ENCODE measurements at places on chromosomes 2 and 18. TPM values are rescaled to one million over a fixed set of nuclear protein-coding genes. Genes with fewer than 3 reads are reported as not detected.

GRCh38 chr2:26284132-26284531 is 39.4 kb downstream of the HADHB start:
- DNase-seq, result no peak

DNA sequence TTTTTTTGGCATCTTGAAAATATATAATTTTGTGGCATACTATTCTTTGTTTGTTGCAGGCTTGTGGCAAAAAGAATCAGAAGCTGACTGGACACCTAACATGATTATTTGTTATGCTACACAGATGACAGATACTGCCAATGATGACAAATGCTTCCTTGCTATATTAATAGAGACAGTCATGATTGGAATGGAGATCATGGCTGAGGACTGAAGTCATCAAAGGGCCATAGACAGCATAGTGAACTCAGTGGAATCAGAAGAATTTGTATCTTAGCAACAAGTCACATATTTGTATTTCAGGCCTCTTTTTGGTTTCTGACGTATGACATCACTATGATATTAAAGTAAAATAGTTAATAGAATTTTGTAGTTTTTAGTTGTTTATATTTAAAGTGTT is 1003.8 kb upstream of the DDX18 start:
- DNase-seq, result no peak

DNA sequence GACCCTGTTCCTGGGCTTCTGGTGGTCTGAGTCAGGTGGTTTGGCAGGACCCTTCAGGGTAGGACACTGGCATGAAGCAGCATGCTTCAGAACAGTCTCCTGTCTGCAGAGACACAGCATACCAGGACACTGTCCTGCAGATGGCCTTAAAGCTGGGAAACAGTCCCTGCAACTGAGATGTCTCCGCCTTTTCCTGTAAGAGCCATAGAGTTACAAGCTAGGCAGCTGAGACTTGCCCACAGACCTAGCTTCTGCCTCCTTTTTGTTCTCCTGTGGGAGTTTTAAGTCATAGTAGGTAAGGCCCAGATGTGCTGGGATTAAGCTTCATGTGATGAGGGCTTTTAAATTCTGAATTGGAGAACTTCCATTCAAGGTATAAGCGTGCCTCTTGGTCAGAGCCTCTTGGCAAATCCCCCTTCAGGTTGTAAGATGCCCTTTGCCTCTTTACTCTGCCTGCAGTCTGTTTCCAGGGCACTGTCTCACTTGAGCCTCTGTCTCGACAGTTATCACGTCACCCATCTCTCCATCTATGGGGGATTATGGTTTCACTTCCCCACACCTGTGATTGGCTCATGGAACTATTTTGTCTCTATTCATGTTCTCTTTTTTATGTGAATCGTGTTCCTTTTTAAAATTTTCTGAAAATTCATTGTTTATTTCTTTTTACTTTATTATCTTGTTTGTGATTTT is 51.8 kb downstream of the COA5 start:
- DNase-seq, result no peak

DNA sequence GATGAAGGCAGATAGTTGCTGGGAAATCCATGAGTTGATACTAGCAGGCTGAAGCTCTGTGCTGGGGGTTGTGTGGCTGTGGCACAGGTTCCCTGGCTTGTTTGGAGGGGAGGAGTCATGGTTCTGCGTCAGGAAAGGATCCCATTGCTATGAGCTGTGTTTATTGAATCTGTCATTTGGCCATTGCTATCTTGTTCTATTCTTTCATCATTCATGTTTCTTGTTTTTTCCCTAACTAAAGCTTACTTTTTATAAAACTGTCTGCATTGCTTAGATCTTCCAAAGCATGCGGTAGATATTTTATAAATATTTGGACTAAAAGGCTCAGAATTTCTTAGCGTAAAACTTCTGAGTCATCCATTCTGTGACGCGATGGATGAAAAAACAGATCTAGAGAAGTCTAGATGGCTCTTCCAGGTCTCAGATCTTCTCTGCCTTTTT is 335.3 kb downstream of the PTPRM start:
- DNase-seq, result no peak

DNA sequence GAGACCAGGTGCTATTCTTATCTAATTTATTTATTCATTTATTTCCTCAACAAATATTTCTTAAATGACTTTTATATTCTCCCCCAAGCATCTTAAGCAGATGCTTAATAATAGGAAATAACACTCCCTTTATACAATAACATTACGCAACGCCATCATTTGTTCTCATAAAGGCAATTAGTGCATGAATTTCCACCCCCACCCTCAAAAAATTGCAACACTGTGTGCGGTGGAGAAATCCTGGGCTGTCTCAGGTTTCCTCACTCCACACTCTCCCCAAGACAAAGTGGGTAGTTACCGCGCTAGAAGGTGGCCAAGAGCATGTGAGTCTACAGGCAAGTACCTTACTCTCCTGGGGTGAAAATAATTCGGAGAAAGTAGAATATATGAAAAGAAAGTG is 37.0 kb upstream of the CTDP1 start:
- no peak for DNase-seq

DNA sequence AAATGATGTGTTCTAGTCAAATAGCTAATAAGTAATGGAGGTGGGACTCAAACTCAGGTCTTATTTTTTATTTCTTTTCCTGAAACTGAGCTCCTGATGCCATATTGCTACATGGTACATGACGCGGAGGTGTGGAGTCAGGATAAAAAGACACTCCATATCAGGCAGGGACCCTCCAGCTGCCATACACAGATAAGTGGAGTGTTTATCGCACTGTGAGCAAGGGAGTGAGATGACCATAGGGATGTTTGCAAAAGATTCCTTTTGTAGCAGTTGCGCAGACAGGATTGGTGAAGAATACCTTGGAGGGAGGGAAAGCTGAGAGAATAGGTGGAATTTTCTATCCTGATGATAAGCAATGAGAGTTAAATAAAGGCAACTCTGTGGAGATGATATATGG is 657.2 kb downstream of the RNF144A start:
- DNase-seq, result no peak

GRCh38 chr2:68689553-68690537 is 44.8 kb upstream of the ARHGAP25 start:
- no peak for DNase-seq

DNA sequence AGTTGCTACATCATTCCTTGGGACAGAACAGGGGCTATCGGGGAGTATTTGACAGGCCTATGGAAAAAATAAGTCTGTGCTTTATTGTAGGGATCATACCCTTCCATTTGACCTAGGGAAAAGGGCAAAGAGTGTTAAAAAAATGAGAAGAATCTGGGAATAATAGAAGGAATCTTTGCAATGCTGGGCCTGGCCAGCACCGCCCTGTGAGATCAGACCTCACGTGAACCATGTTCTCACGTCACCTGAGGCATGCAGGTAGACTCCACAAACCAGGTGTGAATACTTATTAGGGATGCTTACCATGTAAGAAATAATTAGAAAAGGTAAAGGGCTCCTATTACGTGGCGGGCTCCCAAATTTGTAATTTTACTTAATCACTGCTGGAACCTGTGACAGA is 177.5 kb upstream of the GATA6 start:
- DNase-seq, result no peak

DNA sequence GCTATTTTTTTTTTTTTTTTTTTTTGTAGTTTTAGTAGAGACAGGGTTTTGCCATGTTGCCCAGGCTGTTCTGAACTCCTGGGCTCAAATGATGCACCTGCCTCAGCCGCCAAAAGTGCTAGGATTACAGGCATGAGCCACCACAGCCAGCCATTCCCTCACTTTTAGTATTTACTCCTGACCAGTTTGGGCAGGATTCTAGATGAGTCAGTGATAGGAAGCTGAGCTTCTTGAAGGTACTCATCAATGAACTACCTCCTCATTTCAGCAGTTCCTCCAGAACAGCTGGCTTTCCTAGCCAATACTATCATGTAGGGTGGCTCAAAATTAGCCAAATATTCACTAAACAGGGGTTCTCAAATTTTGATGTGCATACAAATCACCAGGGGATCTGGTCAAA is 57.2 kb downstream of the CYBRD1 start:
- DNase-seq, result no peak

DNA sequence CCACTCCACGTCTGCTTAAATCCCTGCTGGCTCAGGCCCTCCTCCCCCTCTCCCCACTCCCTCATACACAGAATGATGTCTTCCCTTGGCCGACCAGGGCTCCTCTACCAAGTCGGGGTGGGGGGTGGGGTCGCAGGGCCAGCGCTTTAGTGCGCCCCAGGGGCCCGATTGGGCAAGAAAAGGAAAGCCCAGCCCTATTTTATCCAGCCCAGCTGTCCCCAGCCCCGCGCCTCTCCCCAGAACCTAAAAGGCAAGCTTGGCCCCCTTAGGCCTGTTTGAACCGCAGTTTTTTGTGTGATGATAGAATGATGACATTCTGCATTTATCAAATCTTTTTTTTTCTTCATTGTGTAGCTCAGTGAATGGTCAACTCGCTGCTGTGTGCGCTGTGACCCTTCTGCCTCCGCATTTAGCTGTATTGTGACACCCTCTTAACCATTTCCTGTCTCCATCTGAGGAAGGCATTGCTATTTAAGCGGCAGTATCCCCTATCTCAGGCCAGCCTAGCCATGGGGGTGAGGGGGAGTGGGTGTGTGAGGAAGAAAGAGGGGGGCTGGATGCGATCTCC is 231.4 kb downstream of the HAUS1 start:
- no peak for DNase-seq

DNA sequence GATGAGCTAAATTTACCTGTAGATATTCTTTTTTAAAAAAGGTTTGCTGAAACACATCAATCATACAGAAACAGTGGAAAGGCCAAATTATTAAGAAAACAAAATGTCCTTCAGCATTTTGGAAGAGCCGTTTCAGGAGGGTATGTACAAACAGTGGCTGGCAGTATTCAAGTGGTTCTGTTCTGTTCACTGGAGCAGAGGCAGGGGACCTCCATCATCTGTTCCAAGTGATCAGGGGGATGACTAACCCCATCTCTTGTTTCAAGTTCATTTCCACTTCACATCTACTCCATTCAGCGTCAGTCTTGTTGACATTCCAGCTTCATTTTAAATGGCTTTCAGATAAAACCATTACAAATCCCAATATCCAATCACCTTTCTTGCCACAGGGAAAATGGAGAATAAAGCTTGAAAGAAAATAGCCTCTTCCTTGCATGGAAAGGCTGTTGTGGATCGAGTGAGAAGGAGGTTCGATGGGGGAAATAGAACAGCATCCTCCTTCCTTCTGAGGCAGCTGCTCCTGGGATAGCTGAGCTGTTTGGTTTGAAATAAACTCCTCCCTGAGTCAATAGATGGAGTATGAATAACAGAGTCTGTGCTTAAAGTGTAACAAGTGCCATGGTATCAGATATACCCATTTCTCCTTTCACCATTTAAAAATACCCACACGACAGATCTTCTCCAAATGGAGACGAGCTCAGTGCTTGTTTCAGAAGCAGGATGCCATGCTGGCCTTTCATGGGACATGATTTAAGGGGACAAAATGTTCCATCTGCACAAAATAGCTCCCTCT is 63.7 kb upstream of the OTOF start:
- no peak for DNase-seq

GRCh38 chr2:212537726-212538304 is 787 bp downstream of the ERBB4 start:
- DNase-seq, result peak; percentile 54

DNA sequence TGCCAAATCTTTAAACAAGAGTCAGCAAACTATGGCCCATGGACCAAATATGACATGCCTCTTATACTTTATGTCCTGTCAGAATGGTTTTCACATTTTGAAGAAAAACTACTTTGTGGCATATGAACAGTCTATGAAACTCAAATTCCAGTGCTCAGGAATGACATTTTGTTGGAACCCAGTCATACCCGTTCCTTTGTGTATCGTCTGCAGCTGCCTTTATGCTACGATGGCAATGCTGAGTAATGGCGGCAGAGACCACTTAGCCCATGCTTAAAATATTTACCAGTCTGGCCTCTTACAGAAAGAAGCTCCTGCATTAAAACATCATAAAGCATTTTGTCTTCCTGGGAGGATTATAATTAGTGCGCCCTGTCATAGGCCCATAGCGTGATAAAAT is 140.5 kb upstream of the FHL2 start:
- no peak for DNase-seq

DNA sequence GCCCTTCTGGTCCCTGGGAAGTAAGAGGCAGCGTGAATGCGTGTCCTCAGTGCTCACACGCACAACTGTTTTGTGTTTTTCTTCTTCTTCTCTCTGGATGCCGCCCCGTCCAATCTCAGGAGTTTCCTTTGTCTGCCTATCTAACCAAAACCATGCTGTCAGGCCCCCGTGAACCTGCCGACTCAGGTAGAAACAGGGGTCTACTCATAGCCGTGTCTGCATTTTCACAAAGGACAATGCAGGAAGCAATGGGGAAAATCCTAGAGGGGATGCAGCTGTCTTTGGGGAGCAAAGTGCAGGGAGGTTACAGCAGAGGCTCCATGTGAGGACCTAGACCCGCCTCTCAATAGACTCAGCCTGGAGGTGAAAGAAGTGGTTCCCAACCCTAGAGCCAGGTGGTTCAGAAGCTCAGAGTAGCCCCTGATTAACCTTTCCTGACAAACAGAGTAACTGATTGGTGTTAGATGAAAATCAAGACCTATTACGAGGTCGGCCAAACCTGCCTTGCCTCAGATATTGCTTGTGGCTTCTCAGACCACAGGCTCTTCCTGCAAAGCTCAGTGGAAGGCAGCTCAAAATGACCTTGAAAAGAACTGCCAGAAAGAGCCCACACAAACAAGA is 49.3 kb downstream of the CD226 start:
- DNase-seq, result no peak

- no peak for DNase-seq
Measured at GRCh38 chr18:62210138-62210537, 23.1 kb downstream of the RELCH start.

DNA sequence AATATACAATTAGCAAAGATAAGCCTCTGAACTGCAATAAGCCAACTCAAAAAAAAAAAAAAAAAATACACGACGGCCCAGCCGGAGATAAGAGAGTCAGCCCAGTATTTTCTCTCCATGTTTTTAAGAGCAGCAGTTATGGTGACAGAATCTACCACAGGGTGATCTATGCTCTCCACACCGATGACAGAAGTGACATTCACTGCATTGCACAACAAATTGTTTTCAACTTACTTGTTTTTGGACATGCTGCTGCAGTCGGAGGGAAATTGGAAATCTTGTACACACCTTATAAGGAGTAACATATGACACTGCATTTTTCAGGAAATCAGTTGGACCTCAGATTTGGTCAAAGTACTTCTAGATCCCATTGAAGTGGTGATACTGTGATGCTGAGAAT is 23.3 kb upstream of the APOB start:
- no peak for DNase-seq

DNA sequence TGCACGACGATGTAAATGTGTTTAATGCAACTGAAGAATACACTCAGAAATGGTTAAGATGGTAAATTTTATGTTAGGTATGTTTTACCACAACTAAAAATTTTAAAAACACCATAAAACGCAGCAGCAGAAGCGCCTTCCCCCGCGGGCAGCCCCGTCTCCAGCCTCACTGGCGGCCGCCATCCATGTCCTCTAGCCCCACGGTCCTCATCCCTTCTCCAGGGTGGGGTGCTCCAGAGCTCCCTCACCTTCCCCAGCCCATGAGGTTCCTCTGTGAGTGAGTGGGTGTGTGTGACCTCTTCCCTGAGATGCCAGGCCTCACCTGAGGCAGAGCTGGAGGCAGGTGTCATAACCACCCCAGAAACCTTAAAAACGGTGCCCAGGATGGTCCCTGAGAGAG is 17.0 kb downstream of the INHBB start:
- DNase-seq, result no peak

The FSHR gene
- total RNA-seq, result 0.46 TPM

The POU3F3 gene
- not detected for total RNA-seq

The BOK gene
- 3.8 TPM for total RNA-seq

The NBEAL1 gene
- 16.2 TPM for total RNA-seq

The SYT4 gene
- not detected for total RNA-seq

The DES gene
- total RNA-seq, result 12,920 TPM

The DPP4 gene
- 3.8 TPM for total RNA-seq

The IL18RAP gene
- 0.30 TPM for total RNA-seq

The SLC8A1 gene
- 958 TPM for total RNA-seq

The COL5A2 gene
- 6.8 TPM for total RNA-seq

The PELI1 gene
- total RNA-seq, result 9.1 TPM

All from Right ventricle myocardium superior (tissue), 1 donor.